ENCODE measurements at places on chromosomes 5 and 9. TPM values are rescaled to one million over a fixed set of nuclear protein-coding genes. Genes with fewer than 3 reads are reported as not detected.
A peak's percentile ranks its signal among the peaks of the same experiment; 100 is the strongest.

DNA sequence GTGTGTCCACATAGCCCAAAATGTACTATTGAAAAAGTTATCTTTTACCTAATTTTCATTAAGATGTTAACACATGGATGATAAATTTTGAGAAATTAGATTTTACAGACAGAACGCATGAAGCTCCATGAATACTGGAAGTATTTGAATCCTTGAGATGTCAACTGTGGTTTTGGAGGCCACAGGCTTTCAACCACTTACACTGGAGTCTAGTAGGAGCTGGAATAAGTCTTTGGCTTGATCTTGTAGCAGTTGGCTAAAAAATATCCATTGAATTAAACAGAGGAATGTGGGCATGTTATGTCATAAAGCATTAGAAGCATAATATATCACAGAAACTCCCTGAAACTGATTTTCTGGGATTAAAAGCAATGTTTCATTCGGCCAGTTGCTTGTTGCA lies 52.9 kb downstream of the CAMK4 start:
- DNase-seq = no peak

The NR2F1-AS1 gene
- not detected for total RNA-seq

GRCh38 chr9:124248960-124249359 lies 8.8 kb upstream of the NEK6 start:
- DNase-seq = no peak

DNA sequence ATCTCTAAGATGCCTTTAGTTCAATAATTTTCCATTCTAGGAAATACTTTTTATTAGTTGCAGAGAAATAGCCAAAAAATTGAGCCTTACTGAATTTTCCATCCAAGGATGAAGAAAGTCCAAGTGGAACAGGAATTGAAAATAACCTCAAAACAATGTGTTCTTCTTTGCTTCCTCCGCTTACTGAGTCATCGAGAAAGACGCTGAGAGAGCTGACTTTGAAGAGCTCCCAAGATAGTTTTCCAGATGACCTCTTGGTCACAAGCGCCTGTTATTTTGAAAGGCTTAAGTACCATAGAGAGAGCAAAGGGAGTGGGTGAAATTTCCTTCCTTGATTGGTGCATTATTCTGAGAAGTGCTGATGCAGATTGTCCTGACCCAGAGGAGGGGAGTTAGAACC lies 253.5 kb upstream of the ATP10B start:
- DNase-seq = no peak

DNA sequence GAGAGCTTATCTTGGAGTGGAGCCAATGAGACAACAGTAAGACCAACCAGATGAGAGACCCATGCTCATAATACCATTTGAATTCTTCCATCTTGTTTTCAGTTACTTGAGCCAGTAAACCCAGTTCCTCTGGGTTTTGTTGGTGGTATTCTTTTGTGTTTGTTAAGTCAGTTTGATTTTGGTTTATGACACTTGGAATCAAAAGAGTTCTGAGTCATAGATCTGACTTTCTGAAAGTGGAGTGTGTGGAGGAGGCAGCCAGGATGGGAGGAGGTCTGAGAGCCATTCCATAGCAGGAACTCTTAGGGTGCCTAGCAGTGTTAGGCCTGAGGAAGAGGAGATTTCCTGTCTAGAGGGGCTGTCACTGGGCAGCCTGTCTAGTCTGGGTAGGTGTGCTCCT lies 24.6 kb upstream of the PANK3 start:
- no peak for DNase-seq

- no peak for DNase-seq
Measured at GRCh38 chr5:107365320-107366109, 305.2 kb downstream of the EFNA5 start.

DNA sequence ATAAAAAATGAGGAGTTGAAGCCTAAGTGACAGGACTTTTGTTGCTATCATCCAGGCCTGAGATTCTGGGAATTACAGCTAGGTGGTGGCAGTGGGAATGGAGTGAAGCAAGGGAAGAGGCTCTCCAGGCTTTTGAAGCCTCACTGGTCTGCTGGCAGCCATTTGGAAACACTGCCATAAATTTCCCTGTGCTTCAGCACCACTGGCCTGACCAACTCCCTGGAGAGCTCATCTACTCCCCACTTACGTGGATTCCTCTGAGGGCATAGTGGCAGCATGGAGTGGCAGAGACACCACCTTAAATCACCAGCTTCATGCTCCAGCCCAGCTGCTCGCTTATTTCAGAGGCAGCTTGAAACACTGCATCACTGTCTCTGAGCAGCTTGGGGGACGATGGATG lies 518.2 kb downstream of the TLR4 start:
- no peak for DNase-seq

GRCh38 chr9:95857124-95857523 lies 18.4 kb upstream of the ERCC6L2 start:
- no peak for DNase-seq

DNA sequence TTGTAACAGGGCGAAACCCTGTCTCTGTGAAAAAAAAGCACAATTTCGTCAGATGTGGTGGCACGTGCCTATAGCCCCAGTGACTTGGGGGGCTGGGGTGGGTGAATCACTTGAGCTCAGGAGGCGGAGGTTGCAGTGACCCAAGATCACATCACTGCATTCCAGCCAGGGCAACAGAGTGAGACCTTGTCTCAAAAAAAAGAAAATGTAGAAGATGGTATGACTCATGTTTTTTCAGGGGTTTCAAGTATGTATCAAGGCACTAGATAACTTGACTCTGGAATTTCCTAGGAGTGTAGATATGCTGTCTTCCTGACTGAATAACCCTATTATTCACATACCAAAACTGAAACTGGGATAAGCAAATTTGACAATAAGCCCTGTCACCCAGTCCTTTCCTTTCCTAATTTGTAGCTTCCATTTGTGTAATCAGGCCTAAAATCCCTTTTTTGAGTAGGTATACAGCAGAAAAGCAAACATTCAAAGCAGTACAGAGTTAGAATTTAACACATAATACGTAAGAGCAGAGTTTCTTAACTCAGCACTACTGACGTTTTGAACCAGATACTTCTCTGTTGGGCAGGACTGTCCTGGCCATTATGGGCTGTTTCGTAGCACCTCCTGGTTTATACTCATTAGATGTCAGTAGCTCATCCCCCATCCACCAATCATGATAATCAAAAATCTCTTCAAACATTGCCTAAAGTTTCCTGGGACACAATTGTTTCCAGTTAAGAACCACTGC lies 17.3 kb upstream of the ANKRD18B start:
- DNase-seq = no peak

- DNase-seq = peak; percentile 30
Measured at GRCh38 chr9:92636627-92637026, 33.3 kb downstream of the IPPK start.

DNA sequence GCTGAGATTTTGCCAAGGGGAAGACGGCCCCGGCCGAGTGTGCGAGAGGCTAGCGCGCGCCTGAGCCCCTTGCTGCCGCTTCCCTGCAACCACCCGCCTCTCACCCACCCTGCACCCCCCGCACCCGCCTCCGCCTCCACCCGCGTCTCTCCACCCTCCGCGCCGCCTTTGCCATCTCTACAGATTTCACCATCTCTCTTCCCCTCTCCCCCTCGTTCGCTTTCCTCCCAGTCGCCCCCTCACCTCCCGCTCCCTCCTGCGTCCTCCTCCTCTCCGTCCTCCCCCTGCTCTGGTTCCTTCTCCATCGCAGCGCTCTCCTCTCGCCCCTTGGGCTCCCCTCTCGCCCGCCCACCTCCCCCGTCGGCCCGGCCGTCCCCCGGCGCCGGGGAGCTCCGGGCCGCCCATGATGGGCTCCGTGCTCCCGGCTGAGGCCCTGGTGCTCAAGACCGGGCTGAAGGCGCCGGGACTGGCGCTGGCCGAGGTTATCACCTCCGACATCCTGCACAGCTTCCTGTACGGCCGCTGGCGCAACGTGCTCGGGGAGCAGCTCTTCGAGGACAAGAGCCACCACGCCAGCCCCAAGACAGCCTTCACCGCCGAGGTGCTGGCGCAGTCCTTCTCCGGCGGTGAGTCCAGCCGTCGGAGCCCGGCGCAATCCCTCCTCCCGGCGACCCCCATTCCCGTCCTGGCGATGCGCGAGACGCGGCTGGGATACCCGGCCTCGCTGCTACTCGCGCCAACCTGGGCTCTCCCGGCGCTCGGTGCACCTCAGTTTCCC lies at the start of gene PRDM12:
Gene PRDM12, plus strand, starts transcription at position 344 of the 778 bp plus-strand sequence. Its CDS starts 60 bp downstream, at position 404.
- DNase-seq = no peak

The TAF11L10 gene
- not detected for total RNA-seq

The FBP2 gene
- total RNA-seq = not detected

DNA sequence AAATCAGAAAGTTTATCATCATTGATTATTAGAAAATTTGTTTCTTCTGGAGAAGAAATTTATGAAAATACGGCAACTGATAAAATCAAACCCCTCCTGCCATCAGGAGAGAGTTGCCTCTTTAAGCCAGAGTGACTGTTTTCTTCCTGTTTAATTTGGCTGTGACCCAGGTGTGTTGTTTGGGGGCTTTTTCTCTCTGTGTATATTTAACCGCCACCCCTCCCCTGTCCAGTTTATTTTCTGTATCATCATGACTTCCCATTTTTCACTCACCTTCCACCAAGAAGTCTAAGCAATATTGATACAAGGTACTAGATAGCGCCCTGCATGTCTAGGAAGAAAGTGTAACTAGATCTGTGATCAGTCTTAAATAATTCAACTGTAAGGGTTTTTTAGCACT lies 50.1 kb downstream of the FAM78A start:
- DNase-seq = no peak

- no peak for DNase-seq
Measured at GRCh38 chr9:131747352-131747751, 7.5 kb upstream of the RAPGEF1 start.

DNA sequence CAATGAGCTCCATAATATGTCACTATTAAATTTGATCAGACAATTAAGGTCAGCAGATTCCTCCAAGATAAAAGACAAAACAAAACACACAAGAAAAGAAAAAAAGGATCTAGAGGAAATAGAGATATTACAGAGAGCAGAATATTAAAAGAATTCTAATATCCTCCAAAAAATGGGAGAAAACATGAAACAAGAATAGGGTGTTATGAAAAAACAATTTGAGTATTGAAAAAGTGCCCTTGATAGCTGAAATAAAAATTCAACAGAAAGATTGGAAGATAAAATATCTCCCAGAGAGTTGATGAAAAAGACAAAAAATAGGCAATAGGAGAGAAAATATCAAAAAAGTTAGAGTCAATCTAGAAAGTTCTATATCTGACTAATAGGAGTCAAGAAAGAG lies 44.8 kb upstream of the LHFPL2 start:
- DNase-seq = no peak

The CERT1 gene
- 32.5 TPM for total RNA-seq

The CDC23 gene
- total RNA-seq = 56.6 TPM

The PDE4D gene
- 86.7 TPM for total RNA-seq

DNA sequence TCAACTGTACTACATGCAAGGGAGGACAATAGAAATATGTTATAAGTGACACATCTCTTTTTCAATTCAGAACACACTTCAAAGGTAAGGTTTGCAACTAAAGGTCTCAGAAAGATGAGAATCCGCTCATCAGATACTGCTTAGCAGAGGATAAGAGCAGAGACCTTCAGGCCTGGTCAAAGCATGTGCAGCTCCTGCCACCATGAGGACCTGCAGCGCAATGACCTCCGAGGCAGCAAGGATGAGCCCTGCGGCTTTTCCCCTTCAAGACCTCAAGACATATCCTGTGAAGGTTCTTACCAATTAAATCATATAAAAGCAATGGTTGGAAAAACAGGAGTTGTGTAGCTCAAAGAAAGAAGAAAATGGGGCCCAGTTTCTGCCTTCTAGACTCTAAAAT lies 135.8 kb downstream of the TRIM36 start:
- DNase-seq = no peak

- no peak for DNase-seq
Measured at GRCh38 chr9:136255896-136256890, 10.6 kb upstream of the QSOX2 start.

GRCh38 chr5:37892586-37892985 lies 52.7 kb upstream of the GDNF start:
- no peak for DNase-seq

The AJM1 gene
- total RNA-seq = 3.7 TPM

The ORM1 gene
- total RNA-seq = not detected

The RNF183 gene
- 0.29 TPM for total RNA-seq

The EPB41L4A gene
- total RNA-seq = not detected

The IPPK gene
- 14.0 TPM for total RNA-seq

DNA sequence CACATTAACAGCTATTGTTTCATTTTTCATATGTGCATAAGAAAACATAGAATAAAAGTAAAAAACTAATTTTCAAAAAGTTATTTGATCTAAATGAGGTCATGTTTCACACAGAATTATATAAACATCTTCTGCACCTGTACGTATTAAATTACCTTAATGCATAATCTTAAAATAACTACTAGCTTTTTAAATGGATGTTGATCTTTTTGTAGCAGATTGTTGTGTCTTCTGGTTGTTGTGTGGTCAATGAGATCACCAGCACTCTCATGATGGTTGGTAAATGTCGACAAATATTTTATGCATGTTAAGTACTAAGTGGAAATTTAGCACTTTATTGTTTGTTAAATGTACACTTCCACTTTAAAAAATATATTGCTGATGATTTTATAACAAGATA lies 162.0 kb downstream of the AP3B1 start:
- no peak for DNase-seq

- DNase-seq = no peak
Measured at GRCh38 chr9:75855509-75855908, 35.0 kb upstream of the PCSK5 start.

DNA sequence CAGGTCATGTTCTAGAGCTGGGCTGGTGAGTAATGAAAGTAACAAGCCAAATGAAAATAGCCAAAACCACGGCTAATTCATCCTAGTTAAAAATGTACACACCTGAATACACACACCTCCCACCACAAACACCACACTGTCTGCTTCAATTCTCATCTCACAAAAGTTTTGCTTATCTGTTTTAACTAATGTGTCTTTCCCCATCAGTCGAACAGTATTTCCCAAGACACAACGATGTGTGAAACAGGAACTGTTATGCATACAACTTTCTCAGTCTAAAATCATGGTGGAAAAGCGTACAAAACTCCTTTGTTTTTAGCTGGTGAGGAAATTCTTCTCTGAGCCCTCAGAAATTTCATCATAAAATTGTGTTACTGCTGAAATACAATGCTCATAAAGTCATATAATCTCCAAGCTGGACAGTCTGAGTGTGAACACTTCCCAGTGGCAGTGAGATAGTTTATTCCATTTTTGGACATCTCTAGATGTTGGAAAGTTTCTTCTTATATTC lies 242.4 kb downstream of the EFNA5 start:
- DNase-seq = no peak

GRCh38 chr5:175778951-175779503 lies 92.4 kb upstream of the CPLX2 start:
- no peak for DNase-seq

GRCh38 chr5:111461255-111461671 lies 51.1 kb downstream of the STARD4 start:
- DNase-seq = no peak

The SPATA31E1 gene
- not detected for total RNA-seq

DNA sequence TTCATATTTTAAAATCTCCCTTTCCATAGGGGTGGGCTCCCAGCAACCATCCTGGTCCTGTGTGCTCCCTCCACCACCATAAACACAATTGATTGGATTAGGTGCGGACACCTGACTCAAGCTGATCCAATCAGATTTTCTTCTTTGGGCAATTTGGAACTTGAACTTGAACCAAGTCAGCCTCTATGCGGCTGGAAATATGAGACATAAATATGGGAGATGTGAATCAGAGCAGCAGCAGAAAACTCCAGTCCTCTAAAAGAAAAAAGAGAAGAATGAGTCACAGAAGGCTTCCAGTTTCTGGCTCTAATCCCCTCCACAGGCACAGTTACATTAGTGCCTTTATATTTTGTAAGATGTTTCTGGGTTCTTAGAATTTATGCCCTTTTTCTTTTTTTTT lies 306.6 kb downstream of the MLLT3 start:
- DNase-seq = no peak

Measured in activated naive CD4-positive, alpha-beta T cell treated with anti-CD3 and anti-CD28 coated beads, Interleukin-2, amount 50 U/mL, for 72 hours (primary cell).